ENCODE measurements at places on chromosomes 3 and 15.

- DNase-seq = no peak
Observed at GRCh38 chr15:66071160-66071920, 182.2 kb downstream of the MEGF11 start.

DNA sequence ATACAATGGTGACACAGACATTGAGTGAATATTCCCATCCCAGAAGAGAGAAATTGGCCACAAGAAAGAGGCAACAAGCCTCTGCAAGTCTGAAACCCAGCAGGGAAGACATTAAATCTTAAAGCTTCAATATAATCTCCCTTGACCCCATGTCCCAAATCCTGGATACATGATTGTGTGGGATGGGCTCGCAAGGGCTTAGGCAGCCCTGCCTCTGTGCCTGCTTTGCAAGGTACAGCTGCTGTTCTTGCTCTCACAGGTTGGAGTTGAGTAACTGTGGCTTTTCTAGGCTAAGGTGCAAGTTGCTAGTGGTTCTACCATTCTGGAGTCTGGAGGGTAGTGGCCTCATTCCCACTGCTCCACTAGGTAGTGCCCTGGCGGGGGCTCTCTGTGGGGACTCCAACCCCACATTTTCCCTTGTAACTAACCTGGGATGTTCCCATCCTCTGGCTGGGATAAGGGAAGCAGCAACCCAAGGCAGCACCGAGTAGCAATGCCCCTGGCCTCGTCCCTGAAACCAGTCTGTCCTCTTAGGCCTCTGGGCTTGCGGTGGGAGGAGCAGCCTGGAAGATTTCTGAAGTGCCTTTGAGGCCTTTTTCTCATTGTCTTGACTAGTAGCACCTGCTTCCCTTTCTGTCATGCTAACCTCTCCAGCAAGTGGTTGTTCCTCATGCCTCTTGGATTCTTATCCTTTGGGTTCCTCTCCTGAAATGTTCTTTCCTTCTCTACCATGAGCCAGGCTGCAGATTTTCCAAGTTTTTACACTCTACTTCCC, 90.0 kb downstream of the FAM174B start:
- DNase-seq = no peak

GRCh38 chr3:87780811-87781210, 278.0 kb downstream of the CGGBP1 start:
- no peak for DNase-seq

- no peak for DNase-seq
Observed at GRCh38 chr15:77513226-77513625, 92.5 kb downstream of the HMG20A start.

- DNase-seq = peak; percentile 46
Observed at GRCh38 chr3:58414538-58415197, 19.0 kb downstream of the PDHB start.

- no peak for DNase-seq
Observed at GRCh38 chr3:171491361-171491760, 31.2 kb upstream of the TNIK start.

- no peak for DNase-seq
Observed at GRCh38 chr3:104392327-104392726, 974.4 kb upstream of the ALCAM start.

- DNase-seq = no peak
Observed at GRCh38 chr3:113534365-113534764, 2.0 kb downstream of the SIDT1 start.

- DNase-seq = peak; percentile 53
Observed at GRCh38 chr15:101014921-101015841, 96.0 kb downstream of the LRRK1 start.

DNA sequence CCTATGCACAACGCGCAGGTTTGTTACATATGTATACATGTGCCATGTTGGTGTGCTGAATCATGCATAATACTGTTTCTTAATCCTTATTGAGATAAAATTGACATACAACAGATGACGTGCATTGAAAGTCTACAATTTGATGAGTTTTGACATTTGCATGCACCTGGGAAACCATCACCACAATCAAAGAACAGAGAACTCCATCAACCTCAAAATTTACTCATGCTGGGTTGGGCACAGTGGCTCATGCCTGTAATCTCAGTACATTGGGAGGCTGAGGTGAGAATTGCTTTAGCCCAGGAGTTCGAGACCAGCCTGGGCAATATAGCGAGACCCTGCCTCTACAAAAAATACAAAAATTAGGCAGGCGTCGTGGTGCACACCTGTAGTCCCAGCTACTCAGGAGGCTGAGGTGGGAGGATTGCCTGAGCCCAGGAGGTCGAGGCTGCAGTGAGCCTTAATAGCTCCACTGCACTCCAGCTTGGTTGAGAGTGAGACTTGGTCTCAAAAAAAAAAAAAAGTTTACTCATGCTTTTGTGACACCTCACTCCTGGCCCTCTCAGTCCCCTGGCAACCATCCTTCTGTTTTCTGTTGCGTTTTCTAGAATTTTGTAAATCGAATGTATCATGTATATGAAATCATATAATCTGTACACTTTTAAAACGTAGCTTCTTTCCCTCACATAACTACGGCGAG, 56.6 kb downstream of the BHLHE40 start:
- DNase-seq = no peak

DNA sequence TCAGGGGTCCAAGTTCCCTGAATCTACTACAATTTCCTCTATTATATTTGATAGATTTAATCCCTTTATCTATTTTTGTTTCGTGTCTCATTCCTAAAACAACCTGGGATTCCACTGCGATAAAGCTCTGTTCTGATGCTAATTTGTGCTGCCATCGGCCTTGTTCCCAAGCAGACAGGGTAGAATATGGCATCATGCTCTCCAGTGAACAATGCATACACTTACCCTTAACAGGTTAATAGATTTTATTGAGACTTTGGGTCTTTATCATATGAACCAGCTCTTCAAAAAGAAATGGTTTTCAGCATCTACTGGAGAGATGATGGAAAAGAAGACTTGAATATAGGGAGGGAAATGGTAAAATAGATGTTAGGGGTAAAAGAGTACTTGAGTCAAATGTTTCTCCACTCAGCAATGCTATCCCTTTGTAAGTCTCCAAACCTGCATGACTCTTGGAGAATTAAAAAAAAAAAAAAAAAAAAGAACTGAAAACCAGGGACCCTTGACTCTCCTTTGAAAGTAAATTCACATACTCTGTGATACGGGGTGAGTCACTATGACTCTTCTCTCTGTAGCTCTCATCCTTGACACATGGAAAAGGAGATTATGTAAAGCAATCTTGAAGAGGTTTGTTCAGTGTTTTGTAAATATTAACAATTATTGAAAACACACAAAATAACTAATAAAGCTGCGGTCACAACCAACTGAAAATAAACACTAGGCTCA, 268.8 kb downstream of the ZBTB20 start:
- DNase-seq = no peak

GRCh38 chr15:84759018-84759417, 10.6 kb downstream of the ZNF592 start:
- DNase-seq = no peak

DNA sequence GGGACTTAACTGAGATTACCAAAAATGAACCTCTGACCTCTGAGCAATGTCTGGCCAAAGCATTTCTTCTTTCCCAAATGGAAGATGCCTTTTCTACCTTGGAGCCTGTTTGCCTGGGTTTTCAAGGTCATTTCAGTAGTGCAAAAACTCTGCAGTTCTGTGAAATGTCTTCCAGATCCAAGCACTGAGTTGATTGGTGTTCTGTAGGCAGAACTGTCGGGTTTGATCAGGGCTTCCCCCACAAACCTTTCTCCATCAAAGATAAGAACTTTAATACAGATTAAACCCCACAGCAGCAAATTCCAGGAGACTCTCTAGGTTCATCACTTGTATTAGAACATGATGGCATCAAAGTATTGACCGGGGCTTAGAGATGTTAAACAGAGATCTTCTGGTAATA, 192.7 kb upstream of the TOPAZ1 start:
- no peak for DNase-seq

- no peak for DNase-seq
Observed at GRCh38 chr3:54304877-54305276, 182.5 kb downstream of the CACNA2D3 start.

DNA sequence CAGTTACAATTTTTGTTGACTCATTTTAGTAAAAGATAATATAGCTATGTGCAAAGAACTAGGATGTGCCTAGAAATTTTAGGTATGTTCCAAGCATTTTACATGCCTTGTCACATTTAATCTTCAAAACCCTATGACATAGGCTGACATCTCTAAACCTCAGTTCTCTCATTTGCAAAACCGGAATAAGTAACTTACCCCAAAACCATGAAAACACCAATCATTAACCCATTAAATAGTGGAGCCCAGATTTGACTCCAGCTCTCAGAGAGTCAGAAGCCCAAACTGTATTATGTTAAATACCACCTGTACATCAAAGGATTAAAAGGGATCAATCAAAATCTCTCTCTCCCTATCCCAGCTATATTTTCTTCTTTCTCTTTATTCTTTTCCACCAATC, 36.6 kb downstream of the GSK3B start:
- DNase-seq = no peak

Data from NCI-H460 (cell line).